Effector CD4-positive, alpha-beta T cell (primary cell): ENCODE measurements at places on chromosomes 6 and 20.

DNA sequence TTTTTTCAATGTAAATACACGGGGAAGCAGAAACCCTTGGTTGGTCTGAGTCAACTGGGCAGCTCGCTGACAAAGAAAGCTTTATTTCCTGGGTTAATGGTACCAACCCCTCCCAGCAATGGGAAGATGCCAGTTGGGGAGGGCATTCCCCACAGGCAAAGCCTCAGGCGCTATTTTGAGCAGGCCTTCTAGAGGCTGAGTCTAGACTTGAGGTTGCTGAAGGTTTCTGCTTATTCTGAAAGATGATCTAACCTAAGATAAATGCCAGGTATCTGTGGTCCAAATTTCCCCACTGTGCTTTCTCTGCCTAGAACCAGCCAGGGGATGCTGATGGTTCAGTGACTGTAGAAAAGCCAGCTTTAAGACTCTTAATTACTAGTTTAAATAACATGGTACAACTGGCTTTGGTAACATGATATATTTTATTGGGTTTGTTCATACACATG lies 172.5 kb upstream of the JARID2 start:
- DNase-seq = no peak

DNA sequence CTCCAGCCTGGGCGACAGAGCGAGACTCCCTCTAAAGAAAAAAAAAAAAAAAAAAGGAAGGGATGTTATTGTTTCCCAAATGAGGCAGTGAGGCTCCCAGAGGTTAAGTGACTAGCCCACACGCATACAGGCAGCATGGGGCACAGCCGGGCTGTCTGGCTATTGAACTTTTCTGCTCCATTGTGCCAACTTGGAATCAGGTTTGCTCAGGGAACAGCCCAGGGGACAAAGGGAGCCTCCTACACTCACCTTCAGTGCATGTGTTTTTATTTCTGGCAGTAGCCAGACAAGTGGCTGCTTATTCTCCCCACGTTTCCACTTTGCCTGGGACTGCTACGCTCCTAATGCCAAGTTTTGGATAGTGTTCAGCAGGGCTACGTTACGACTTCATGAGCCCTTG lies 10.7 kb downstream of the ETV7 start:
- no peak for DNase-seq

- DNase-seq = no peak
Observed at GRCh38 chr6:170378502-170378901, 71.9 kb downstream of the FAM120B start.

GRCh38 chr6:167846997-167847606 lies 20.4 kb downstream of the AFDN start:
- DNase-seq = no peak

GRCh38 chr6:43891072-43891870 lies 121.3 kb downstream of the VEGFA start:
- DNase-seq = no peak

- no peak for DNase-seq
Observed at GRCh38 chr6:91608428-91608827, 1021.6 kb upstream of the MAP3K7 start.

- DNase-seq = no peak
Observed at GRCh38 chr6:89522778-89523177, 89.8 kb downstream of the ANKRD6 start.

DNA sequence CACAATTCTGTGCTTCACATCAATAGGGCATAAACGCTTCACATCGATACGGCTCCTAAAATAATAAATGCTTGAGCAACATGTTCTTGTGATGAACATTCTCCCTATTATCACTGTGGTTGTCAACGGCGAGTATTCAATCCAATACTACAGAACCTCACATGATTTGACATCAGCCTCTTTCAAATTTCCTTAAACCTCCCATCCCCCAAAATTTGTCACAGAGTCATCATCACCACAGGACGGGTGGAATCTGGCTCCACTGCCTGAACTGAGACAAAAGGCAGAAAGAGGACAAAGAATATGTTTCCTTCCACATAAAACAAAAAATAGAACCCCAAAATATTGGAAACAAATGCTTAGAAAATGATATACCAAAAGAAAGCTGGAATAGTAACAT lies 7.3 kb downstream of the THEMIS start:
- DNase-seq = no peak

GRCh38 chr6:130851026-130851425 lies 23.8 kb downstream of the SMLR1 start:
- no peak for DNase-seq

DNA sequence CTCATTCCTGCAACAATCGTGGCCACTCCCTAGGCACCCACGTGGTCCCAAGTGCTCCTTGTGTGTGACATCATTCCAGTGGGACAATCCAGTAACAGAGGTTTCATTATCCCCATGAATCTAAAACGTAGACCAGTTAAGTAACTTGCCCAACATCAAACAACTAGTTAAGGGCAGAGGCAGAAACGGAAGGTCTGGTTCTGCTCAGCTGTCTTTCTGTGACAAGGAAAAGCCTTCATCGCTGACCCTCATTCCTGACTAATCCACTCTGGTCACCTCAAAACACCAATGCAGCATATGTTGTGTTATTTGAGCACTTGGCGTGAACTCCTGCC lies 261.4 kb upstream of the JARID2 start:
- no peak for DNase-seq

DNA sequence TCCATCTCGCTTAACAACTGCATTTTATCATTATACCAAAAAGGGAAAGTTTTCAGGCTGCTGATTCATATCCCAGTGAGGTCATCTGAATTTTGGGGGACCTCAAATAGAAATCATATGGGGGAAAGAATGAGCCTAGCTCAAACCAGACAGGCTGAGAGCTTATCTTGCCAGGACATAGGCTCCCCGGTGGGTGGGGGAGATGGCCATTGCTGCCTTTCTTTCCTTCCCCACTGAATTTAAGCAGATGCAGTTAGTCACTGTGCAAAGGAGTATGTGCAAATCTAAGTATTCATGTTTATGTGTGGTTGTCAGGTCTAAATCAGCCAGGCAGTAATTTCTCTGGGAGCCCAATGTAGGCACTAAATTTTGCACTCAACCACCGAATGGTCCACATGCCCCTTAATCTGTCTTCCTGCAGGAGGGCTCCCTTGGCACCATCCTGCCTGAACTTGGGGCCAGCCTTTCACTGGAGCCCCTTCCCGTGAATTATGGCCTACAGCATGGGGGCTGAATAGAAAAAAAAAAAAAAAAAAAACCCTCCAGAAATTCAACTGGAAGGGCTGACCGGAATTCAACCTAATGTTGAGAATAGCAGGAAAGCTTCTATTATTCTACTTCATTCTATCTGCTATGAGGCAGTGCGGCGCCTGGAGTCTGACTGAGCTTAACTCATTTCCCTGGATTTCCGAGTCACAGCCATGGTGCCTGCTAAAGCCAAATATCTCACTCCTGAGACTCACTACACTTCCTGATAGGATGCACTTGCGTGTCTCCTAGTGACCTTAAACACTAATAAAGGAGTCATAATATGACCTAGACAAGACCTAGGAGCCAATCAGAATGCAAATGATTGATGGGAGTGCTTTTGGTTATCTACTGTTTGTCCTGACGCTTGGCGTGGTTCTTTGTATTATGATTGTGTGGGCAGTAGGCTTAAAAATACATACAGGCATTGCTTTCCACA lies 161.5 kb upstream of the HEY2 start:
- no peak for DNase-seq

GRCh38 chr6:19369785-19370184 lies 467.4 kb upstream of the ID4 start:
- DNase-seq = no peak

- DNase-seq = no peak
Observed at GRCh38 chr20:45779011-45779915, 12.4 kb downstream of the WFDC3 start.

DNA sequence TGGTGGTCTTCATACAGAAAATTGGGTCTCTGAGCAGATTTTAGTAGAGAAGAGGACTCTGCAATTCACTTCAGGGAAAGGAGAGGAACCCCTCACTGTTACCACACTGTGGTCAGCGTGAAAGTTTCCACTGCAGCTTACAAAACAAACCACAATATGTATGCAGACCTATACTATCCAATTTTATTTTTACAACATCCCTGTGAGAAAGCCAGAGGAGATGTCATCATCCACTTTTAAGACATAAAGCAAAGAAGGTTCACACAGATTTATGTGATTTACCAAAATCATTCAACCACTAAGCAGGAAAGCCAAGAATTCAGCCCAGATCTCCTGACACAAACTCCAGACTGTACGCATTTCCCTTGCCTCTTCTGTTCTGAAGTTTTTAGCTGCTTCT lies 442.4 kb downstream of the FRK start:
- no peak for DNase-seq

DNA sequence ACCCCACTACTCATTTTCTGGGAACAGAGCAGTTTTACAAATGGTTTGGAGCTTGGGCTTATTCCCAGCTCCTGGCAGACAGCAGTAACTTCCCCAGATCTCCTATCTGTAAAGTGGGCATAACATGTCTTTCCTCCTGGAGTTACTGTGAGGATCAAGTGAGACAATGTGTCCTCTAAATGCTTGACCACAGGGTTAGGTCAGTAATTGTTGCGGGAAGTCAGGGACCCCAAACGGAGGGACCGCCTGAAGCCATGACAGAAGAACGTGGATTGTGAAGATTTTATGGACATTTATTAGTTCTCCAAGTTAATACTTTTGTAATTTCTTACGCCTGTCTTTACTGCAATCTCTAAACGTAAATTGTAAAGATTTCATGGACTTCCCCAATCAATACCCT lies 15.3 kb upstream of the ZNFX1 start:
- no peak for DNase-seq

- no peak for DNase-seq
Observed at GRCh38 chr6:38279423-38279822, 360.3 kb downstream of the BTBD9 start.
